ENCODE measurements at places on chromosomes 6 and 20.

GRCh38 chr20:39338469-39339376, 376.6 kb downstream of the DHX35 start:
- peak; percentile 42 for DNase-seq

- DNase-seq, result no peak
Measured at GRCh38 chr6:160217073-160217472, 41.5 kb downstream of the SLC22A2 start.

DNA sequence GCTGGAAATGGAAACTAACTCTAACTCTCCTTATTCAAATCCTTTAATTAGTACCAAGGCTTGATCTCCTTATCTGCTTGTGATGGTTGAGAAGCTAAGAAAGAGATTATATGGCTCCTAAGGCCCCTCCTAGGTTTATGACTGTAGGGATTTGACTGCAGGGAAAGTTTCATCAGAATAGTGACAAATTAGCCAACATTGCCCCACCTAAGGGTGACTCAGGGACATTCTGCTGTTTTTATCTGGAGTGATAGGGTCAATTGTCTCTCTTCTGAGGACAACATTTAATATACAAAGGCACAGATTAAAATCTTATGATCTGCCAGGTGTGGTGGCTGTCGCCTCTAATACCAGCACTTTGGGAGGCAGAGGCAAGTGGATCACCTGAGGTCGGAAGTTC, 138.1 kb upstream of the MARCKS start:
- no peak for DNase-seq

GRCh38 chr6:26197933-26198721, 110.9 kb downstream of the HFE start:
- no peak for DNase-seq

- DNase-seq, result no peak
Measured at GRCh38 chr6:106468935-106469334, 108.4 kb downstream of the CRYBG1 start.

DNA sequence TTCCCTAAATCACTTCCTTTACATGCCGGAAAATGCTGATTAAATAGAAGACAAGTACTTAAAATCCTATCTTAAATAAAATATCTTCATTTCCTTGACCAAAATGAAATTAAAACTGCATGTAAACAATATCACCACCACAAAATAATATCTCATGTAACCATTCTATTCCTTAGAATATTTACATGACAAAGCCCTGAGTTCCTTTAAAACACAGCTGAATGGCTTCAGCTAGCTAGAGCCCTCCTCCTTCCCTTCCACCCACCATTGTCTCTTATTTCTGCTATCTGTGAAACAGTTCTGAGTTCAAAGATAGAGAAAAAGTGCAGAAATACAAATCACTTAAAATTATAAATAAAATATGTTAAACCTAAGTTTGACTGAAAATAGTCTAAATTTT, 103.1 kb downstream of the HIVEP2 start:
- no peak for DNase-seq

GRCh38 chr6:100617633-100618350, 153.1 kb upstream of the SIM1 start:
- DNase-seq, result no peak

- DNase-seq, result no peak
Measured at GRCh38 chr6:131004936-131005335, 58.1 kb downstream of the EPB41L2 start.

DNA sequence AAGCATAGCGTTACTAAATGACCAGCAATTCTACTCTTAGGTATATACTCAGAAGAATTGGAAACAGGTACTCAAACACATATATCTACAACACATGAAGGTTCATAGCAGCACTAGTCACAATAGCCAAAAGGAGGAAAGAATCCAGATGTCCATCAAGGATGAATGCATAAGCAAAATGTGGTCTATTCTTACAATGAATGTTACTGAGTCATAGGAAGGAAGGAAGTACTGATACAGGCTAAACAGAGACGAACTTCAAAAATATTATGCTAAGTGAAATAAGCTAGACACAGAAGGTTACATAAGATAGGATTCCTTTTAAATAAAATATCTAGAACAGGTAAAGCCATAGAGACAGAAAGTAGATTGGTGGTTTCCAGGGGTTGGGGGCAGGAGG, 93.5 kb downstream of the MAP3K7 start:
- no peak for DNase-seq

DNA sequence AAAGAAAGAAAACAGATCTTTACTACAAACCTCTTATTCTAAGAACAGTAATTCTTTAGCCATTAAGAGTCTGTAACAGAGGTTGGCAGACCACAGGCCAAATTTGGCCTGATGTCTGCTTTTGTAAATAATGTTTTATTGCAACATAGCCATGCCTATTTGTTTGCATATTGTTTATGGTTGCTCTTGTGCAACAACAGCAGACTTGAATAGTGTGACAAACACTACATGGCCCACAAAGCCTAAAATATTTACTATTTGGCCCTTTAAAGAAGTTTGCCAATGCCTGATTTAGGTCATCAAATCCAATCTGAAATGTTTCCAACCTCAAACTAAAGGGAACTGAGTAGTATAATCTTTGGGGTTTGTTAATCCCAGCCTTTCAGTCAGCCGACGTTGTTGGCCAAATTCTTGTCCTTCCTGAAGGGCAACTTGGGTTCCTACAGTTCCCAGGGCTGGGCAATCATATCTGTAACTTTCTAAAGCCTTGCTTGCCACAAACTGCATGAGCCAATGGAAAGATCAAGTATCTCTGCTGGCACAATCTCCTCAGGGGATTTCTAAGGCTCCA, 33.9 kb upstream of the TBC1D20 start:
- no peak for DNase-seq

DNA sequence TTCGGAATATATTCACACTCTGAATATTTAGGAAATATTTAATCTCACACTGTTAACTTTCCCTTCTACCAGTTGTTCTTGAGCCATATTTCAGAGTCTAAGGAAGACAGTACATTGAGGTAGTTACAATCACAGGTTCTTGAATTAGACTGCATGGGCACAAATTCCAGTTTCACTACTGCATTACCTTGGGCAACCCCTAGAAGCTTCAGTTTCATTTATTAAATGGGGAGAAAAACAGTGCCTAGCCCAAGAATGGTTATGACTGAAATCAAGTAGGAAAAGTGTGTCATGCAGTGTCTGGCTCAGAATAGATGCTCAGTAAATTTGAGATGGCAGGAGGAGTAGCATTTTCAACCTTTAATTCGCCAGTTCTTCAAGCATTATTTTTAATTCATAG, 124.5 kb upstream of the SAMD5 start:
- no peak for DNase-seq

GRCh38 chr6:137512757-137513605, 18.8 kb upstream of the OLIG3 start:
- no peak for DNase-seq

GRCh38 chr20:36591281-36591680, 14.3 kb upstream of the RAB5IF start:
- DNase-seq, result no peak

DNA sequence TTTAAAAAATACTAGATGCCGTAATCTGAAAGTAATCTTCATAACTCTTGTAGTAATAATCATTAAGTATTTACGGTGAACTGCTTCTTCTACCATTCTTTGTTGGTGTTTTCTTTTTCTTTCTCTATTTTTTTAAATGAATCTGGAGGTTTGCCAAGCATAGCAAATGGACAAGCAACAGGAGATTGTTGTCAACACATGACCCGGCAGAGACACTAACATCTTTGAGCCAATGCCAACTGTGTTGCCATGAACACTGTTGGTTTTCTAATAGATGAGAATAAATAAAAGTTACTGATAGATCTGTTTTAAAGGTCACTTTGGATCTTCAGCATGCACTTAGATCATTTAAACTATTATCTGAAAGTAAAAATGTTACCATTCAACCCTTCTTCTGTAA, 523.6 kb upstream of the EYS start:
- DNase-seq, result no peak

DNA sequence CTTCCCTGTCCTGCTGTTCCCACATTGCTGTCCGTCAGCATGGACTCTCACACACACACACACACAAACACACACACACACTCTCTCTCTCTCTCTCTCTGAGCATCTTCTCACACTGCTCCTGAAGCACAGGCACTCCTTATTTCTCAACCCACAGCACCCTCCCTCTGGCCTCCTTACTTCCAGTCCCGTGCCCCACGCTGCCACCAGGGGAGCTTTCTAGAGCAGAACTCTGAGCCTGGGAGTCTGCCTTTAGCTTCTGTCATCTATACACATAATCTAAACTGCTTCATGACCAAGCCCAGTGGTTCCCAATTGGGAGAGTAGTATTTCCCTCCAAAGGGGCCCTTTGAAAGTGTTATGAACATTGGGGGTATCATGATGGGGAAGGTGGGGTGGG, 29.1 kb downstream of the HECA start:
- DNase-seq, result no peak

- no peak for DNase-seq
Measured at GRCh38 chr6:16752206-16752866, 8.9 kb downstream of the ATXN1 start.

- DNase-seq, result peak; percentile 7
Measured at GRCh38 chr20:10060226-10060625, 25.4 kb downstream of the ANKEF1 start.

DNA sequence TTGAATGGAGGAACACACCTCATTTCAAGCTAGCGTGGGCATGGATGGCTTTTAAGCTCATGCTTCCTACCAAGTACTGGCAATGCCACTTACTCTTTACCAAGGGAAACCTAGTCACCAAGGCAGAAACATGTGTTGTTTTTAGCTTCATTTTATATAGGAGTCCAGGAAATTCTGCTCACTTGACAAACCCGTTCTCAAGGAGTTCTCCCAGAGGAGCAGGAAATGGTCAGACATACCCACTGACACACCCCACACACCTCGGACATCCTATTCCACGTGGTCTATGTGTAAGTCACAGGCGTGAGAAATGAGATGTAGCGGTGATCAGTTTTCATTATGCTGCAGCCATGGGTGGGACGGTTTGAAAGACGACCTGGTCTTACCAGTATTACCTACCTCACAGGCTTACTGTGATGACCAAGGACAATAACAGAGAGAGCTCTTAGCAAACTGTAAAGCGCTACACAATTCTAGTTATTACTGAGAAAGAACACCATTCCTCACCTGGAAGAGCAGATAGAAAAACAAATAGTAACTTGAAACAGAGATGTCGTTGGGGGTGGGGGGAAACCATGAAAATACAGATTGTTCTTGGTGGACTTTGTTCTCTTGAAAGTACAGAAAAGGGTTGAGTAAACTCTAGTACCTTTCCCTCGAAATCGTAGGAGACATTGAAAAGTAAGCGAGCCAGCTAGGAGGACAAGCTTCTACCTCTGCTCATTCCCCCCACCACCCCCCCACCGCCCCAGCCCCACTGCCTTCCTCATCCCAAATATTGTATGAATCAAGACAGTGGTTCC, 1.7 kb downstream of the CNKSR3 start:
- DNase-seq, result no peak

- DNase-seq, result no peak
Measured at GRCh38 chr20:12306107-12306506, 388.4 kb downstream of the BTBD3 start.

DNA sequence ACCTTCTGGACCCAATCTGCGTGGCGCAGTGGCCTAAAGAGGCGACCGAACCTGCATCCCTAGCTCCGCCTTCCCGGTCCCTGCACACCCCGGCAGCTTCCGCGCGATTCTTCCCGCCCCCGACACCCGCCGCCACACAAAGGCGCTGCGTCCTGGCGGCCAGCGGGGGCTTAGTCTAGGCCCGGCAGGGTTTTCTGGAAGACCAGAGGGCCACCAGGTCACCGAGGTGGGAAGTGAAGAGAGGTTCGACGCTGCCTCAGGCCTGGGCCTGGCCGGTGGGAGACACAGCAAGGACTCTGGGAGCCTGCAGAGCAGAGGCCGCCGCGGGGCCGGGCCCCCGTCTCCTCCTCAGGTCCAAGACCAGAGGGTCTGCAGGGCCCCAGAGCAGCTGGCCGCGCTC, 154.9 kb downstream of the OR2B2 start:
- DNase-seq, result no peak

DNA sequence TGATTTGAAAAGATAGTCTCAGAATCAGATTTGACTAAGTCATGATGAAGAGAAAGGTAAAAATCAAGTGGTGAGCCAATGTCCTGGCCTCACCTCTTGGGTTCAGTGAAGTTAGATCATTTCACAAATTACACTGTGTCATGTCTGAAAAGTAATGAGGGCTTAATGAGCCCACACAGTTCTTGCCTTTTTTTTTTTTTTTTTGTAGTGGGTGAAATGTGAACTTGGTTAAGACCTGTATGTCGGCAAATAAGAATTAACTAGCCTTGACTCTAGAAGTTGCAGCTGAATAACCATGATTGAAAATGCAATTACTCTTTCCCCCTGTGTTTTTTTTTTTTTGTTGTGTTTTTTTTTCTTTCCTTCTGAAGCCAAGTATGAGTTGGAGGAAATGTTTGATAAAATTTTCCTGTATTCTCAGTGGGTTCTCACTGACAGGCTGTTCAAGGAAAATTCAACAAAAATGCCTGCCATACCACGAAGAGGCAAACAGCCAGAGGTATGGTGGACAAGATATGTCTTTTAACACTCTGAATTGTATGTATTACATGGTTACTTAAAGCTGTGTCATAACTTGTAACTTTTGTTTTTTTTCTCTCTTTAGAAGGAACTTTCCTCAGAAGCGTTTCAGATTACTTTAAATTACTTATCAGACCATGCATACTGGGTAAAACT, 135.2 kb upstream of the MLIP start:
- no peak for DNase-seq

GRCh38 chr20:46937157-46937523, 42.5 kb downstream of the EYA2 start:
- DNase-seq, result no peak

DNA sequence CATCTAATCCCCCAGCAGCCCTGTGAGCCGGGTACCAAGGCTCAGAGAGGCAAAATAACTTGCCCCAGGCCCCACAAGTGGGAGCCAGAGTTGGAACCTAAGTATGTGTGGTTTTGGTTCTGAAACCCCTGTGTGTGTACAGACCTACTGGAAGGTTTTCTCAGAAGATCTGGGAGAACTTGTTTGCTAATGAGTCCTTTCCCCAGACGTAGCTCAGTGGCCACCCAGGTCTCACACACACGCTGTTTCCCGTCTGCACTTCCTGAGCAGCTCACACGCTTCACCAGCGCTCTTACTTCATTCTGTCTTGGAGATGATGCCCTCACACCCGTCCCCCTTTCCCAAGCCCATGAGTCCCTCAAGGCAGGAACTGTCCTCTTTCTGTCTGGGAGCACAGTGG, 8.2 kb downstream of the CCN5 start:
- DNase-seq, result no peak

- DNase-seq, result no peak
Measured at GRCh38 chr6:35049900-35050756, 91.0 kb downstream of the TCP11 start.

GRCh38 chr6:142359271-142359960, 57.6 kb downstream of the ADGRG6 start:
- DNase-seq, result no peak

- no peak for DNase-seq
Measured at GRCh38 chr6:100229512-100229911, 235.2 kb downstream of the SIM1 start.

GRCh38 chr20:62688083-62688482, 20.6 kb upstream of the NTSR1 start:
- DNase-seq, result no peak
